ENCODE measurements at places on chromosomes 7 and 10.

DNA sequence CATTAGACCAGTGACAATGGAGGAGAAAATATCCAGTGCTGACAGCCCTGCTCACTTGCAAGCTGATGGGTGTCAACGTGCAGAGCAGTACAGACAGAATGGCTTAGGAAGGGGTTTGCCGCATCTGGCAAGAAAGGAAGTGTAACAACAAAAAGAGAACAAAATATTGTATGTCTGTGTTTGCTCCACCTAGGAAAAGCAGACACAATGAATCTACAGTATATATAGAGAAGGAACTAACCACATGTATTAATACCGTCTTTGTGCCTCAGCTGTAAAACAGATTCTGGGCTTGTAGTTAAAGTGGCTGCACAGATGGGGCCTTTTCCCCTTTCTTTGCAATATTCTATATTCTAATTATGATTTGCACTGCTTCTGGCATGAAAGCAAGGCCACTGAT is 281.1 kb upstream of the MEOX2 start:
- no peak for DNase-seq

GRCh38 chr7:6023974-6024435 is 7.2 kb upstream of the ANKRD61 start:
- no peak for DNase-seq

GRCh38 chr10:116470071-116470470 is 42.4 kb downstream of the PNLIPRP3 start:
- no peak for DNase-seq

DNA sequence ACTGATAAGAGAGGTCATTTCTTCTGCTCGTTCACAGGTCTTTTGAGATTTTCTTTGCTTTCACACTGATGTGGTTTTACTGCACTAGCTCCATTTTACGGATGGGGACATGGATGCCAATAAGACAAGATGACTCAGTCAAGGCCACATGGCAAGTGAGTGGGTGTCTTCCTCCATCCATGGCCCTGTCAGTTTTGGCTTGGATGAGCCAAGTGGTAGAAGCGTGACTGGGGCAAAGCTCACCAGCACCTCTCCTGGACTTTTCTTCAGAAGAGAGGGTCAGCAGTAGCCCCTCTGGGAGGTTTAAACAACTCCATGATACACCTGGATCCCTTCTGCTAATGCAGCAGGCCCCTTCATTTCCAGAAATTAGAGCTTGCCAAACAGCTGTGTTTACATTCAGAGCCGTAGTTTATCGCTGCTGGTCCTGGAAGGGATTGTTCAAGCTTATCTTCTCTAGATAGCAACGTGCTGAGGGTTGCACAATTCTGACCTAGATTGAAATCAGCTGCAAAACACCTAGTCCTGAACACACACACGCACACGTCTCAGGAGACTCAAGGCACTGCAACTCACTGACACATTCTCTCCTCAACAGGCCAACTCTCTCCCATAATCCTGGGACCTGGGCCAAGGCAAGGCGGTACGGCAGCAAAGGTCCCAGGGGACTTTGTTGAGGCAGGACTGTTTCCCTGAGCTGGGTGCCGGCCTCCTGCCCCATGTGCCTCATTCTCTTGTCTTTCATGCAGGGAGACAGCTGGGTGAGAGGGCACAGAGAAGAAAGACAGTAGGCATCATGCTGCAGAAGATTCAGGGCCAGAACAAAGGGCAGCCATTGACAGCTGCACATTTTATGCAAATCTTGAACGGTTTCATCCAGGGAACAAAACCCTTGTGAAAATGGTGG is 14.2 kb upstream of the PDCD4 start:
- peak; percentile 52 for DNase-seq

DNA sequence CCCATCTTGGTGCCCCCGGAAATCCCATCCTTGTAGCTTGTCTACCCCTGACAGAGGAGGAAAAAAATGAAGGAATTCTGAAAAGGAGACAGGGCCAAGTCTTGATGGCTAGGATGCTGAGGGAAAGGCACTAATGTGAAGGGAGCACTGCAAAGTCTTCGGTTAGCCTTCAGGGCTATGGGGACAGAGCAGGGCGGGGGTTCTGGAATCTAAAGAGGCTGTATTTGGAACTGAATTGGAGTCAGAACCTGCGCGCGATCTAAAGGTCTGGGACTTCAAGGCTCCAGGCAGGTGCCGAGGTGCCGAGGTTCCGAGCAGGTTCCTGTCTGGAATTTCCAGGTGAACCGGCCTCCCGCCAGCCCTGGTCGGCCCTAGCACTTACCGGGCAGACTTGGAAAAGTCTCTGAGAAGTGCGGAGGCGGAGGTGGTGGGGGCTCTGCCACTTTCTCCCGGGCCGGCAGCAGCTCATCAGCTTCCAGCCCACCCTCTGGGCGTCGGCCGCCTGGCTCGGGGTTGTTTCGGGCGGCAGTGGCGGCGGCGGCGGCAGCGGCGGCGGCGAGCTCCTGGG is 781 bp downstream of the GBX1 start:
- no peak for DNase-seq

- DNase-seq: no peak
Measured at GRCh38 chr10:32409741-32410140, 36.2 kb upstream of the CCDC7 start.

GRCh38 chr10:80518807-80519360 is 18.8 kb upstream of the SH2D4B start:
- DNase-seq: no peak

DNA sequence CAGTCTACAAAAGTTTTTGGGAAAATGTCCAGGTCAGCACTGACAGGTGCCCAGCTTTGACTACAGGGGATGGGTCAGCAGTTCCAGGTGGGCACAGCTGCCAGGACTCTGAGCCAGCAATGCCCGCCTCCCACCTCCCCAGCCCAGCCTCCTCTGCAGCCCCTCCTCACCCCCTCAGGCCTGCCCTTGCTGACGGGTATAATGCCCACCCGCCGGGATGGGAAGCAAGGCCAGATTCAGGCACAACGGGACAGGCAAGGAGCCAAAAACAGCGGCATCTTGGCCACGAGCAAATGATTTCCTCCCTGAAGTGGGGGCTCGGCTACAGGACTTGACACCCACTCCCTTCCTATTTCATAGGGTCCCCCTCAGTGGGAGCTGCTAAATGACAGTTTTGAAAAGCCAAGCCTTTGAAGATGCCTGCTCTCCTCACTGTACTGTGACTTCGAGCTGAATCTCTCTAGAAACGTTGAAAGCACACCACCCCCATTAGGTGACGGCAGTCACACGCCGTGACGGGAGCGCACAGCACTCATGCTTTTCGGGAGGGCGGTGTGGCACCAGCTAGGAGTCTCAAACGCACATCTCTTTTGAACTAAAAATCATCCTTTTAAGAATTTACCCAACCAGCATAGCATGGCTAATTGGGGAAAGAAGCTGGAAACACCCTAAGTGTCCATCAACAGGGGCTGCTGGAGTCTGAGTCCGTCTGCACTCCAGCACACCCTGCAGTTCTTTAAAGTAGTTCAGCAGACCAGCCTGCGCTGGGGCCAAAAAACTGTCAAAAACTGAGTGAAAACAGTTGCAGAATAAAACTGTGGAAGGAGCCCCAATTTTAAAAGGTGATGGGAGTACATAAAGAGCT is 29.6 kb downstream of the MAD1L1 start:
- DNase-seq: no peak

DNA sequence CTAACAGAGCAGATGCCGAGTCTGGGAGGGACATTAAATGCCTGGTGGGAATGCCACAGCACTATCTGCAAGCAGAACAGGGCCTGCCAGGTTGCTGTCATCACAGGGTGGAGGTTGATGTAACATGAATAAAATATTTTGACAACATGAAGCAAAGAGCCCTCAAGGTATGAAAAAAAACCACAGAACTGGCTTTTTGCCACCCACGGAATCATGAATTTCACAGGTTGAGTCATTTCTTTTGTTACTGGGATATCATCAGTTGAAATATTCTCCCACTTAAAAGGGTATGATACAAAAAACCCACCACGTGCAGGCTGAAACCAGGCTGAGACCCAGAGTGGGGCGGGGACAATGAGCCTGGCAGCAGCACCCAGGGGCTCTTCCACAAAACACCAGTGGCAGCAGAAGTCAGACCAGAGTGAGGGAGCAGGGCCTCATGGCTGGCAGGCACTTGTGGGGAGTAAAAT is 220.1 kb downstream of the TNS3 start:
- peak; percentile 65 for DNase-seq

All from activated CD4-positive, alpha-beta T cell treated with anti-CD3 and anti-CD28 coated beads, Interleukin-2, amount 50 U/mL, for 16 hours (primary cell).